ENCODE measurements at places on chromosomes 12 and 14.
A peak's percentile ranks its signal among the peaks of the same experiment; 100 is the strongest.

- DNase-seq = no peak
Measured at GRCh38 chr14:71214241-71214640, 307.0 kb downstream of the PCNX1 start.

GRCh38 chr14:71931492-71932228, 569 bp upstream of the RGS6 start:
- no peak for DNase-seq

- peak; percentile 95 for DNase-seq
Measured at GRCh38 chr14:60648934-60649874, at the start of gene SIX1. SIX1 (minus strand) TSS chr14:60649477; CDS start chr14:60649189, 288 bp downstream.

- DNase-seq = no peak
Measured at GRCh38 chr12:102568276-102568675, 87.9 kb upstream of the IGF1 start.

- DNase-seq = peak; percentile 77
Measured at GRCh38 chr12:116703214-116703795, 34.6 kb downstream of the SPRING1 start.

DNA sequence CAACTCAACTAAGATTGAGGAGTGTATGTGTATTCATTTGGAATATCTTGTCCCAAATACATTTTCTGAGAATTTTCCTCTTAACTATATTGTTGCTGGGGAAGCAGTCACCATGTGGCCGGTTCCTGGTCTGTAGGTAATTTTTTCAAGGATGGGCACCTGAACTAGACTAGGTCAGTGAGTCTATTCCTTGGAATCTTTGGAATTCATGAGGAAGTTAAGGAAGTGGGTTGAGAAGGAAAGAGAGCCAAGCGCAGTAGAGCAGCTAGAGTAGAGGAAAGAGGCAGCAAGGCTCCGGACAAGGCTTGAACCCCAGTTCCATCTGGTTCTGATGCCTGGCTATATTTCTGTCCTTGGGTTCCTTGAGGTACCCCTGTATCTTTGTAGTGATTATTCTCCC, 183.7 kb downstream of the DACT1 start:
- DNase-seq = no peak

DNA sequence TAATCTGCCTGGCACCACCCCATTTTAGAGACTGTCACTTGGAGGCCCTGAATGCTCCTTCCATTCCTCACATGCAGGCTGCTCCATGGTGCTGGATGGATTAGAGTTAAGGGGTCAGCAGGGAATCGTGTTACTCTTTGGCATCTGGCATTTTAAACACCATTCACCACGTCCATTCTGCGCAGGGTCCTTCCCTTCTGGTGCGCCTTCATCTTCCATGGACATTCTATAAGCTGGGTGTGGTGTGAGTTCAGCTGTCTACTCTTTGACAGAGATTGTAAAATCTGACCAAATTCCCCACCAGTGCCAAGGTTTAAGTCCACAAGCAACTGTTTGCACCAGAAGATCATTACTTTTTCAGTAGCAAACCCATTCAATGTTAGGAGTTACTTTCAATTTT, 47.8 kb downstream of the GIT2 start:
- no peak for DNase-seq

DNA sequence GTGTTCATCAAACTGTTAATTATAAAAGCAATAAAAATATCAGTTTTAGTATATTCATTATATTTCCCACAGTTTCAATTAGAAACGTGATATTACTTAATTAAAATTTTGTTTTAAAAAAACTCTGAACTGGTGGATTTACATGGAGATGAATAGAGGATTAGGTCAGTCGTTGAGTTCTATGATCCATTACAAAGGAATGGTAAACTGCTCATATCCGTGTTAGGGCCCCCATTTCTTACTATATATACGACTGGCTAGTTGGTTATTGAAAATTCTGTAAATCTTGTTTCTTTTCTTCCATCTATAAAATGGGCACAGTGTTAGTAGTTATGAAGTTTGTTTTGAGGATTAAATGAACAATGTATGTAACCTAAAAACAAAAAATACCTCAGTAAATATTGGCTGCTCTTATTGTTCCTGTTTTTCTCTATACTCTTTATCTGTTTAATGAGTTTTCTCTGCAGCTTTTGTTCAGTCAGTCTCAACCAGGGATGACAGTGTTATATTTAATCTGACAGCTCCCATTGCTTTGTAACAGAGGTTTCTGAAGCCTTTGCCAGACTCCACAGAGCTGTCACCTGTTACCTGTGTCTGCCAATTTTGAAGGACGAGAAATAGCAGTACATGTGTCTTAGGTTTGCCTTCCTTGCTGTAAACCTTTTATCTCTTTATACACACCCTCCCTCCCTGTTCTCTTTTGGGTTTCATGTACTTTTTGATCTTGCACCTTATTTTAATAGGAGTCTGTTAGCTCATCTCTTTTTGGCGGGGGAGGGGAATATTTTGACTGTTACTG, 41.5 kb downstream of the FRS2 start:
- DNase-seq = no peak
